ENCODE measurements at places on chromosomes 11 and 22.

GRCh38 chr22:23256986-23257888 is 76.9 kb downstream of the BCR start:
- DNase-seq, result no peak

DNA sequence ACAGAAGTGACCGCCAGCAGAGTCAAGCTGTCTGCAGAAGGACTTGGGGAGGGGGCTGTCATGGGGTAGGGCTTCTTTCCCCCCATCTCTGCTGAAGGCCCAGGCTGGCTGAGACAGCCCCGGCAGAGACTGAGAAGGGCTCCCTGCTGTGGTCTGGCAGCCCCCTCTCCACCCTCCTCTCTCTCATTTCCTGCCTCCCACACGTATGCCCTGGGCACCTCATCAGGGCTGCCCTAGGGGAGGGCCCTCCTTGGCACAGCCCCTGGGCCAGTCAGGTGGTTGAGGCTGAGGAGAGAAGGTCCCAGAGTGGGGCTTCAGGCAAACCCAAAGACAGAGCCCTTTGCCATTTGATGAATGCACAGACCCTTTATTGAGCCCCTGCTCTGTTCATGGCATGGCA is 3.6 kb downstream of the RASD2 start:
- DNase-seq, result no peak

DNA sequence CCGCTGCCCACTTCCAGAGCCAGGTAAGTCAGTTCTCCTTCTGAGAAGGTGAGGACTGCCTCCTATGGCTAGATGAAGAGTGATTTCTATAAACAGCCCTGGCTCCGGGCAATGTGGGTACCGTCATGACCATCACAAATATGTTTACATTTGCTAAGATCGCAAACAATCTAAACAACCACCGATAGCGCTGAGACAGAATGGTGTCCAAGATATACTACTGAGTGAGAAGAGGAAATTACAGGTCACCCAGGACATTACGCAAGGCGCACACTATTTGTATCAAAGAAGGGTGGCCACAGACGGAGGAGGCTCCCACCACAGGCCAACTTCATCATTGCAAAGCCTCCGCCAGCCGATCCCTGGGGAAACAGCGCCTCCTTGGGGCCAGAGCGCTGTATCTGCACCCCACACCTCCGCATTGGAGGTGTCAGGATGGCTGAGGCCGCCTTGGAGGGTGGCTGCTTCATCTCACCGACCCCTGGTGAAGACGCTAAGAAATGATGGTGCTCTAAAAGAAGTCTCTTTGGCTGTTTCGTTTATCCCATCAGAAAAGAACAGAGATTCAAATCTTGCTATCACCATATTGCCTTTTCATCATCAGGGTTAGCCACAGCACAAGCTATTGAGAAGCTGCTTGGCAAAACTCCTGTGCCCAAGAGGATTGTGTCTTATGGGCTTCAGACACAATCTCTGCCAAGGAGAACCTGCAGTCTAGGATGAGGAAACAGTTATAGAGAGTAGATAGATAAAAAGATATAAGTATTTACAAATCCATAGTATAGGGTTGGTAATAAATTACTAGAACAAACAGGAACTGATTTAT is 12.3 kb upstream of the ASRGL1 start:
- peak; percentile 60 for DNase-seq

GRCh38 chr11:94077552-94078293 is 50.9 kb upstream of the PANX1 start:
- no peak for DNase-seq

- DNase-seq, result no peak
Observed at GRCh38 chr11:120857508-120857907, 166.4 kb upstream of the TBCEL start.

GRCh38 chr22:26931471-26931870 is 274.1 kb downstream of the MIAT start:
- DNase-seq, result no peak

DNA sequence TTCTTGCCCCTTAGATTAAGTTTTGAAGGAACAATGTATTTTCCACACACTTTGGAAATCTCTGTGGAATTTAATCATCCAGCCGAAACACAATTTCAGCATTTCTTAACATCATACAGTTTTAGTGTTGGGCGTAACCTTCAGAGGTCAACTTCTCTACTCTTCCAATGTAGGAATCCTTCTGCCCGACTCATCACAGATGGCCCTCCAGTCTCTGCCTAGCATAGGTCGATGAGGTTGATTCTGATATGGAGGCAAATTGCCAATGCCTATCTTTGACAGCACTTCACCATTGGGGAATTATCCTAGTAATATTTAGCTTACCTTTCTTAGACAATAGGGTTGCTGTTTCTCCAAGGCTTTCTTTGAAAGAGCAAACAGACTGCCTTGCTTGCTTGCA is 175.7 kb upstream of the TTC12 start:
- DNase-seq, result no peak

GRCh38 chr11:117924631-117925170 is 4.5 kb downstream of the TMPRSS13 start:
- no peak for DNase-seq

GRCh38 chr11:47950396-47950795 is 30.0 kb upstream of the PTPRJ start:
- peak; percentile 71 for DNase-seq

DNA sequence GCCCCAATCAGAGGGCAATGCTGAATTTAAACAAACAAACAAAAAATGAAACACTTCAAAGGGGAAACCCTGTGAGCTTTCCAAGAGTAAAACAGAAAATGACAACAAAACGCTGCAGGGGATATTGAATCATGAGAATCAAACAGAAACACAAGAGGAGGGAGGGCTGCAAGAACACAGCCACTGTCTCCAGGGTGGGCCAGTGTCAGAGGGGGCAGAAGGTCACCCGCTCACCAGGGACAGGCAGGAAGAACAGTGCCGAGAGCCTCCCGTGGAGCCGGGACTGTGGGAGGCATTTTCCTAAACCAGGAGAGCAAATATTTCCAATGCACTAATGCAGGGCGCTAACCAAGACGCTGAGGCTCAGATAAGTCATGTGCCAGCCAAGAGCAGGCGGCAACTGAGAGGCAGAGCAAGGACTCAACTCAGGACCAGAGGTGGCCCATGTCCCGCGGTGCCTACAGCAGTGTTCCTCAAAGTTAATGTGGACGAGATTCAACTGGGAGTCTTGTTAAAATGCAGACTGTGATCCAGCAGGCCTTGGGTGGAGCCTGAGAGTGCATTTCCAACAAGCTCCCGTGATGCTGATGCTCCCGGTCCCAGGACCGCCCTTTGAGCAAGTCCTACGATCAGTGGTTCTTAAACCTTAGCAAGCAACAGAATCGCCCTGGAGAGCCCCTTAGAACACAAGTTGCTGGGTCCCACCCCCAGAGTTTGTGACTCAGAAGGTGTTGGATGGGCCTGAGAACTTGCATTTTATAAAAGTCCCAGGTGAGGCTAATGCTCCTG is 197.2 kb downstream of the TENM4 start:
- DNase-seq, result no peak

- peak; percentile 53 for DNase-seq
Observed at GRCh38 chr22:30324014-30324730, 2.6 kb downstream of the TBC1D10A start.

- no peak for DNase-seq
Observed at GRCh38 chr11:108904480-108904879, 239.6 kb downstream of the DDX10 start.

DNA sequence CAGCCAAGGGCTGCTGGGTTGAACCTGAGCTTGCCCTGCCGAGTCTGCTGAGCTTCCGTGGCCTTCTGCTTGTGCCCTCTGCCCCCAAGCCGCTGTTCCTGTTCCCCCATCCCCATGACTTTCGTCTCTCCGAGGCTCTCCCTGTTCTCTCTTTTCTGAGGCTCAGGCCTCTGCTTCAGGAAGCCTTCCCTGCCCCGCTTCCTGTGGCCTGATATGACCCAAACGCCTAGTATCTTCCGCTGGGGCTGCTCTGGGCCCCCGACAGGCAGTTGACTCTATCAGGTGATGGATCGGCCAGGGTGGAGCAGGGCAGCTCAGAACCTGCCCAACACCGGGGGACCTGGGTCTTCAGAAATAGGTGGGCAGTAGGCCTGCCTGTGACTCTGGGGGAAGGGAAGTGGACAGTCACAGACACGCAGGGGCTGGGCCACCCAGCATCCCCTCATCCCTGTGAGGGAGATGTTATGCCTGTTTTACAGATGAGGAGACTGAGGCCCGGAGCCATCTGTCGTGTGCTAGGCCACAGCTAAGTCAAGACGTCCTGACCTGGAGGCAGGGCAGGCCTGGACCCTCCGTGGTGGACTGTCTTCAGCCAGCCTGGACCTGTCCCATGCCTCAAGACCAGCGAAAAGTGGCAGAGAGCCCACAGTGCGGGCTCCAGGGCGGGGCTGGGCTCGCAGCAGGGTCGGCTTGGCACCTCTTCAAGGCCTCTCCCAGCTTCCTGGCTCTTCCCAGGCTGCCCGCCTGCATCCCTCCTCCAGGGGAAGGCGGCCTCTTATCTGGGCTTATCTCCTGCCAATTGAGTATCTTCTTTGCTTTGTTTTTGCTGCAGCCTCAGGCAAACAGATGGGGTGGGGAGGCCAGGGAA is 16.2 kb downstream of the BAD start:
- no peak for DNase-seq

DNA sequence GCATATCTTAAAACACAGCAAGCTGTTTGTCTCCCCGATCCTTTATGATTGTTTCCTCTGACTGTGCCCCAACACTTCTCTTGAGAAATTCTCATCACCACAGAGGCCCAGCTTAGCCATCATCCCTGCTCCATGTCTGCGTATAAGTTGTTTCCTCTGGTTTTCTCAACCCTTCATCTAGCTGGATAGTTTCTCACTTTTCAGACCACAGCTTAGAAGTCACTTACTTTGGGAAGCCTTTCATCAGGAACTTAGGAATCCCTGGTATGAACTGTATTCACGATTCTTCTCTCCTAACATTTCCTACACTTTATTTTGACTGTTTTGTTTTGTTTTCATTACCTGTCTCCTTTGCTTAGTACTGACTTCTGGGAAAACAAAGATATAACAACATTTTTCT is 295.2 kb downstream of the GUCY1A2 start:
- DNase-seq, result no peak

DNA sequence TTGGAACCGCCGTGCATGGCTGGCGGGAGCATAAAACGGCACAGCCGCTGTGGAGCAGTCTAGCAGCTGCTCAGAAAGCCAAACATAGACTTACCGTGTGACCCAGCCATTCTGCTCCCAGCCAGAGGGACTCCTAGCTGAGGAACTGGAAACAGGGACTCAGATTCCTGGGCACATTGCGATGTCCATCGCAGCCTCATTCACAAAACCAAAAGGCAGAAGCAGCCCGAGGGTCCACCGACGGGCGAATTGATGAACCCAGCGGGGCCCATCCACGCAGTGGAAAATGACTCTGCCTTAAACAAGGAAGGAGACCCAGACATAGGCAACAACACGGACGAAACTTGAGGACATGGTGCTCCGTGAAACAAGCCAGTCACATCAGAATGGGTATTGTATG is 5.7 kb upstream of the MUC5B start:
- DNase-seq, result no peak

DNA sequence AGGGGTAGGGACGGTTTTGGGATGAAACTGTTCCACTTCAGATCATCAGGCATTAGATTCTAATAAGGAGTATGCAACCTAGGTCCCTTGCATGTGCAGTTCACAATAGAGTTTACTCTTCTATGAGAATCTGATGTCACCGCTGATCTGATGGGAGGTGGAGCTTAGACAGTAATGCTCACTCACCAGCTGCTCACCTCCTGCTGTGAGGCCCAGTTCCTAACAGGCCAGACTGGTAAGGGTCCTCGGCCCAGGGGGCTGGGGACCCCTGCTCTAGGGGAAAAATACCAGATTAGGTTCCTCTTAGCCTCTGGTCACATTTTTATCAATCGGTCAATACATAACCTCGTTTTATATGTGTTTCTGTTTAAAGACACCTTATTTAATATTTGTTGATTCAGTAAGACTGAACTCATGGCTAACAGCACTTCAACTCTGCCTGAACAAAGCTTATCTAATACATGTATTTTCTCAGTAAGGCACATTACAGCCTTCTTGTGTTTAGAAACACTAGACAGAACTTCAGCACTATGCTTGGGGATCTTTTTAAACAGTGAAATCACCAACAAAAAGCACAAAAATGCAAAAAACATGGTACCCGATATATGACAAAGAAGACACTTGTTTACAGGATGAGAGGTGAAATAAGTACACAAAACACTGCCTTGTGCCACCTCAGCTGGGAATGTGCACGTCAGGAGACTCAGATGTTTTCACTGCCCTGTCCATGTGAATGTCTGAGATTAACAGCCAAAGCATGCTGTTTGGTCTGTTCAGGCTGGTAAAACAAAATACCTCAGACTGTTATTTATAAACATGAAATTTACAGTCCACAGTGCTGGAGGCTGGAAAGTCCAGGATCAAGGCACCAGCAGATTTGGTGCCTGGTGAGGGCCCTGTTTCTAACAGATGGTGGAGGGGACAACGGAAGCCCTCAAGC is 107.5 kb downstream of the USP35 start:
- no peak for DNase-seq

- DNase-seq, result peak; percentile 64
Observed at GRCh38 chr11:76680518-76681425, 10.2 kb upstream of the LRRC32 start.

DNA sequence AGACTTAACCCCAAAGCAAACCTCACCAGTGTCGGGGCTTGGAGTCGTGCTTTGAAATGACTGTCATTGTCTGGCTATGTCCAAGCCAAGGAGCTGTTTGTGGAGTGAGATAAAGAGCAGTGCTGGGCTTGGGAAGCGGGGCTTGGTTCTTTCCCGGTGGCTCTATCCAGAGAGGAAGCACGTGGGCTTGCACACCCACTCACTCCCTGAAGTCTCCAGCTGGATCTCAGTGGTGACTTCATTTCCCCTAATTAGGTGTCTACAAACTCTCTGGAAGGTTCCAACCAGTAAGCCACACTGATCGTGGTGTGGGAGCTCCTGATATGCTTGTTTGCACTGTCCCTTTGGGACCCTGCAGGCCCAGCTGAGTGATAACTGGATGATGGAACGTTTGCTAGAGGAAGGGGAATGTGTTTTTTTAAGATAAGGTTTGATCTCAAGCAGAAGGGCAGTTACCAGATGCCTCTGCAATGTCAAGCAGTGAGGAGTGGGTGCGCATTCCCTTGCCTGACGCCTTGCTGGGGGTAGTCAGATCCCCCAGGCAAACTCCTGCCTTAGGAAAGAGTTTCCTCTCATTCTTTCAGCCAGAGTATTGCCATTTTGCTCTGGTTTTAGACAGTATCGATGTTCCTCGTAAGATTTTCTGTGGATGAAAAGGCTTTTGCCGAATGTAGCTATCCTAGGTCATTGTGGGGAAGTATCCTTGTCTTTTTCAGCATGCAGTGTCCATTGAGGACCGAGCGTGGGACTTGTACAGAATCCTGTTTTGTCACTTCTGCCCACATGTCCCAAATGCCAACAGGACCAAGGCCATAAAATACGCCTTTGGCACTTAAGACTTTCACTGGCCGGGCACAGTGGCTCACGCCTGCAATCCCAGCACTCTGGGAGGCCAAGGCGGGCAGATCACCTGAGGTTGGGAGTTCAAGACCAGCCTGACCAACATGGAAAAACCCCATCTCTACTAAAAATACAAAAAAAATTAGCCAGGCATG is 90.9 kb downstream of the MICAL2 start:
- DNase-seq, result no peak

- DNase-seq, result no peak
Observed at GRCh38 chr11:123484448-123484847, 54.4 kb downstream of the GRAMD1B start.

All from CD4-positive, alpha-beta T cell treated with Interleukin-21 for 1 hour (primary cell).